ENCODE measurements at places on chromosomes 5 and 9.

DNA sequence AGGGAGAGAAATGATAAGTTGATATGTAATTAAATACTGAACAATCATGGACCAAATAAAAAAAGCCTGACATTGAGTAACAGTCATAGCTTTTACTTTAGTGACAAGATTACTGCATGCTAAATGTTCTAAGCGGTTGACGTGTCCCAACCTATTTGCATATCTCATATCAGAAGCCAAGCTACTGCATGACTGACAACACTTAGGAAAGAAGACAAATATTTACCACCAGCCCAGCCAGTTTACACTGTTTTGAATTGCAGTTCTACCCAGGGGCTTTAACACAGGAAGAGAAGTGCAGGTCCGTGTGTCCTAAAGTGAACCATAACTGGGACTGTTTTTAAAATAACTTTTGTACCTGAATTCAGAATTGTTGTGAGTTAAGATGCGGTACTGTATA is 219.9 kb downstream of the PRDM9 start:
- DNase-seq: no peak

- no peak for DNase-seq
Measured at GRCh38 chr5:175746851-175747250, 89.0 kb downstream of the HRH2 start.

GRCh38 chr5:129133553-129133952 is 39.0 kb downstream of the ISOC1 start:
- DNase-seq: no peak

DNA sequence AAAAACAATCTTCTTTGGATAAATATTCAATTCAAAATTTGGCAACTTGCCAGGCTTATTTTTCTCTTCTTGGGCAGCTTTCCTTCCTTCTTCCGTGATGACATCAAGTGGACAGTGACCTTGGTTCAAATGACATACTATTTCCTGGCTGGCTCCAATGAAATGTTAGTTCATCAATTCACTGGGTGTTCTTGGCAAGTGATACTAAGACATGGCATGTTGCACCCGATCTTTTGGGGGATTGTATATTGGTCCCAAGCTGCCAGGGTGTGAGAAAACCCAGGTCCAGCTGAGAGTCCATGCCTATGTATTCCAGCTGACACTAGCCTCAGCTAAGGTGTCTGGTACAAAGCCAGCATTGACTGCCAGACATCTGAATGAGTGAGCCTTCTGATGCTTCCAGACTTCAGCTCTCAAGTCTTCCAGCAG is 252.9 kb downstream of the MAT2B start:
- no peak for DNase-seq

DNA sequence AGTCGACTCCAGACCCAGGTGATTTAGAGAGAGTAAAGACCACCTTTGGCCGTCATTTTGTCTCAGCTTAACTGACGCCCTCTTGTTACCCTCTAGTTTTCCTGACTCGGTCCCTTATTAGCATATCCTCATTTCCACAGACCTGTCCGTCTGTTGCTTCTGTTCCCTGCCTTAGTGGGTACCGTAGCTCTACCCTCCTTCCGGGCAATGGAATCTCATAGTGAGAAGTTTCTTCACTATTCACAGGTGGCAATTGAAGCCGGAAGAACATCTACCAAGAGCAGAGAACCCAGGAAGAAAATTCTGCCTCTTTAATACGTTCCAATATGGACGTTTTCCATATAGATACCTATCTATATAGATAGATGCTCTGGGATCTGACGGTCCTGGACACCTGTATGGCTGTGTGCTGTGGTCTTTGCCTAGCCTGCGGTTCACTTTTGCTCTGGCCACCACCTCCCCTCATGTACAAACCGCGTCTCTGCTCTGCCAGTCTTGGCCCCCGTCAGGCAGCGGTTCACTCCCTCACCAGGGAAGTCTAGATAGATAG is 652 bp upstream of the TMEM161B start:
- no peak for DNase-seq

- no peak for DNase-seq
Measured at GRCh38 chr9:123686131-123686828, 243.6 kb downstream of the DENND1A start.

- no peak for DNase-seq
Measured at GRCh38 chr5:107853031-107853430, 182.3 kb upstream of the EFNA5 start.

- no peak for DNase-seq
Measured at GRCh38 chr5:17314907-17315471, 97.6 kb downstream of the BASP1 start.

- no peak for DNase-seq
Measured at GRCh38 chr9:17723656-17724055, 144.8 kb downstream of the SH3GL2 start.

DNA sequence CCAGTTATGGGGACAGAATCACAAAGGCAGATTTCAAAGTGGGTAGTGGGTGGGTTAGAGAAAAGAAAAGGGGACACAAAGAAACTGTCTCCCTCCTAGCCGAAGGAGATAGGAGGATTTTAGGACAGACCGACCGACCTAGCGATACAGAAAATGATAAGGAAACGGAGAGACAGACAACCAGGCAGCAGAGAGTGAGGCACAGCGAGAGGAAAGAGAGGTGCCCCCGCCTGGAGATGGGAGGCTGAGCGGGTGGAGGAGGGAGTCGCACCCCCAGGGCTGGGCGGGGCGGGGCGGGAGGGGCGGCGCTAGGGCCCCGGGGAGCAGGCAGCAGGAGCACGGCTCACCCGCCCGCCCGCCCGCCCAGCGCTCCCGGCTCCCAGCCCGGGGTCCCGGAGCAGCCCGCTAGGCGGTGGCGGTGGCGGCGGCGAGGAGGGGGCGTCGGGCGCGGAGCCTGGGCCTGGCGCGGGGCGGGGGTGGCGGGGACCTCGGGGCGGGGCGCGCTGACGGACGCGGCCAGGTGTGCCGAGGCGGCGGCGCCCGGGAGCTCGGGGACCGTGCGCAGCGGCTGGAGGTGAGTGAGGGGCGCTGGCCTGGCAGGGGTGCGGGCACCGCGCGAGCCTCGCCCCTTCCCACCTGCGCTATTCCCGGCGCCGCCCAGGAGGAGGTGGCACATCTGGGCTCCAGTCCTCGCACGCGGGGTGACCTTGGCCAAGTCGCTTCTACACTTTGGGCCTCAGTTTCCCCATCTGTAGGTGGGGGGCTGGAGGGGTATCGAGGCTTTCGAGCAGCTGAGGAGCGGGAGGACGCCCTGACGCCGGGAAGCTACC is 15.9 kb upstream of the SYNPO start:
- no peak for DNase-seq

GRCh38 chr5:90248640-90249039 is 160.9 kb downstream of the CETN3 start:
- no peak for DNase-seq

DNA sequence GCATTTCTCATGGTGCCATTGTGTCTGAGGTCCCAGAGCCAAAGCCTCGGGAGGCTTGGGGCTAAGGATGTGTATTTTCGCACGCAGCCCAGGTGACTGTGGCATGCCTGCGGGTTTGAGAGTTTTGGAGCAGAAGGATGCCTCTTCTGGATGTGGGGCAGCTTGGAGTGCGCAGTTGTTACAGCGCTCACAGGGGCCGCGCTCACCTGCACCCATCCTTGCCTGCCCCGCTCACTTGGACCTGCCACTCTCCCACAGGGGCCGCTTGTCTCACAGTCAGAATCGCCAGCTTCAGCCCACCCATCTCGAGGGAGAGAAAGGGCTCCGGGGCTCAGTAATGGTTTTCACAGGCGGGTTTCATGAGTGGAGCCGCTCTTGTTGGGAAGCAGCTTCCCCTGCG is 132.9 kb downstream of the MVB12B start:
- DNase-seq: no peak

DNA sequence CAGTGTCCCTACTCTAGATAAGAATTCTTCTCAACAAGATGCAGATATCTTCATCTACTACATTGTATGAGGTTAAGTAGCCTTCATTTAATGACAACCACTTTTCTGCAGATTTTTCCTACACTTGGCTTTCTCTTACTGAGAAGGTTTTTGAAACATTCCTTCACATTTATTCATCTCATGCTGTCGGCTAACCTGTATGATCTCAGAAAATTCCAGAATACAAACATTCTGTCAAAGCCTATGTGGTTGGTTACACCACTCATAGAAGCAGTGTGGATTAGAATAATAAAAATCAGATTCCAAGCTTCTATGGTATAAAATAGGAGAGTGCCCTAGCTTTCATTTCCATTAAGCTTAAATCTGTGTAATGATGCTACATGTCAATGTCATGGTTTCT is 39.4 kb upstream of the ERCC6L2 start:
- DNase-seq: no peak

- no peak for DNase-seq
Measured at GRCh38 chr9:125789196-125789595, 42.0 kb downstream of the PBX3 start.

GRCh38 chr5:97608501-97608900 is 425.5 kb upstream of the RIOK2 start:
- no peak for DNase-seq

DNA sequence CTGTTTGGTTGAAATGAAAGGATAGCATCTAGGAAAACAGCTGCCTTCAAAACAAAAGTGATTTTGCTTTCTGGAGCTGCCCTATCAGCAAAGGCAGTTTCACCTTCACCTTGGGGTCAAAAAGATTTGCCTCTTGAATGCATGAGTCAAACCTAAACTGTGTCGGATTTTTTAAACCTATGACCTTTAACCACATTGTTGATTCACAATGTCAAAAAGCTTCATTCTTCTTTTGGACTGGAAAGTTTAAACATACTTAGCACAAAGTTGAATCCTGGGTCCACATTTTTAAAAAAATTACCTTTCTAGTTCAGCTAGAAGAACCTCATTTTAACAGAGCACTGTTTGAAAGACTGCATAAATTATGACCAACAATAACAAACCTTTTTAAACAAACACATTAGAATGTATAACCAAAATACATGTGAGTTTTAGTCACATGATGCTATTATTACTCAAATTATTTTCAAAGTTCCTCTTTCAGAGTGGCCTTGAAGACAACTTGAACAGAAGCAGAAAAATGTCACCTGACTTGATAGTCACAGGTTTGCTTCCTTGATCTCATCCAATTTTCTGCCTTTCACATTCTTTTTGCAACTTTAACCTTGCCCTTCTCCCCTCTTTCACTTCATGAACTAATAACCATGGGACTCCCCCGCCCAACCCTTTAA is 109.7 kb upstream of the LHFPL2 start:
- no peak for DNase-seq

GRCh38 chr5:114361724-114362196 is at the start of gene KCNN2:
TSS of gene KCNN2 (plus strand) at chr5:114362070. CDS start at chr5:114362140, 70 bp downstream.
- DNase-seq: no peak

DNA sequence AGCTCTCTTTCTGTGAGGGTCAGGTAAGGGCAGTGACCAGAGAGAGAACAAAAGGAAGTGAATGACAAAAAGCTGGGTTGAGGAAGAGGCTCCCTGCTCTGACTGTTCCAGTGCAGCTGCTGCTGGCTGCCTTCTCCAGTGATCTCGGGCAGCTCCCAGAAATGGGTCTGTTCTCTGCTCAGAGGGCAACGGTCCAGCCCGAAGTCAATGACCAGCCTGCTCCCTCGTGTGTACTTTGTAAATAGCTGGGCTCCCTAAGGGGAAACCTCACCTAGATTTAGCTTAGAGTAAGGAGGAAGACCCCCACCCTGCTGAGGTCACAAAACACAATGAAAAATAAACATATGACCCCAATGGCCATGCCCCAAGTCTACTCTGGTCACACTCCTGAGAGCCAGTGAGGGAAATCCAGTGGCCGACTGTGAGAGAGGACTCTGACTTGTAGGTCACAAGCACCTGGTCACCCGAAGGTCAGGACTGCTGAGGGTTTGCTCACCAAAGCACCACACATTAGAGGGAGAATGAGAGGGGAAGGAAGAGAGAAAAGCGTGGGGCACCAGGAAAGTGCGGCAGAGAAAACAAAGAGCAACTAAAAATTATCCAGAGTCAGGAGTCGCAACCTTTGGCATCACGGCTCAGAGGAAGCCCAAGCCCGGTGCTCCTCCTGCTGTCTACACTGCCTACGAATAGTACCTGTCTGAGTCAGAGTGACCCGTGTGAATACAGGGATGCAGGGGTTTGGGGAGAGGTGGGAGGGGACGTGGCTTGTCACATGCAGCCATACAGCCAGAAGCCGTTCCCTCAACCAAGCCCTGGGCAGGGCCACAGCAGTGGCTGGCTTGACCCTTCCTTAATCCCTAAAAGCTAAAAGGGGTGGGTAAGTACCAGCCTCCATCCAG is 19.8 kb downstream of the NIPAL4 start:
- no peak for DNase-seq

DNA sequence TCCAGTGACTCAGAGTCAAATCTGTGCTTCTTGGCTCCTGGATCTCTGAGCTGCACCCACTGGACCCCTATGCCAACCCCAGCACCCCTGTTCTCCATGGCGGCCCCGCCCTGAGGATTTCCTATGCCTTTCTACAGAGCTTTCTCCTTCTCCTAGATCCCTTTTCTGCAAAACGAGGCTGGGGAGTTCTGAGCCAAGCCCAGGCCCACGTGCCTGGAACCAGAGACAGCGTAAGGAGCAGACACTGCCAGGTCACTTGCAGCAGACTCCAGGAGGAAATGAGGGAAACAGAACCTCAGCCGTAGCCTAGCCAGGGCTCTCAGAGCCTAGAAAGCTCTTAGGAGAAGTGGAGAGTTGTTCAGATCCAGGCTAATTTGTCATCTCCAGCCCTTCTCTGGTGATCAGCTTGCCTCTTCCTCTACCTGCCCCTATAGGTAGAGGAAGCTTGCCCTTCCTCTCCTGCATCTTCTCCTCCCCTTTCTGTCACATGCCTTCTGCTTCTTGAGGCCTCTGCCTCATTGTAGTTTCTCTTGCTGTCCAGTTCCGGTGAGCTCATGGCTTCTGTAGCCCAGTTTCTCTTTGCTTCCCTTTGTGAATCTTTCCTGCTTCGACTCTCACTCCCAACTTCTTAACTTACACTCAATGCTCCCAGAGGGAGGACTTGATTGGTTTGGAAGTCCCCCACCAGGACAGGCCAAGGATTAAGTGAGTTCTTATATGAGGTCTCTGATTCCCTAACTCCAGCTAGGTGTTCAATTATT is 163.4 kb downstream of the RGS3 start:
- DNase-seq: no peak

DNA sequence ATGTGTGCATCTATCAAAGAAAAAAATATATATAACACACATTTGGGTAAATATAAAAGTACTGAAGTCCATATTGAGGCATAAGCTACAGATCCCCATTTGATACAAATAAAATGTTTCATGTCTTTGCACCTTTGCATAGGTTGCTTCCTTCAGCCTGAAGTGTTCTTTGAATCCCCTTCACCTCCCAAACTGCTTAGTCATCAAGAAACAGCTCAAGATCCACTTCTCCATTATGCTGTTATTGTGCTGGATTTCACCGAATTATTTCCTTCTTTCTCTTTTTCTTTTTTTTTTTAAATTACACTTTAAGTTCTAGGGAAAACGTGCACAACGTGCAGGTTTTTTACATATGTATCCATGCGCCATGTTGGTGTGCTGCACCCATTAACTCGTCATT is 419.1 kb downstream of the ENC1 start:
- DNase-seq: no peak
